Dermis microvascular lymphatic vessel endothelial cell (primary cell): ENCODE measurements at places on chromosomes 13 and 19. TPM values are rescaled to one million over a fixed set of nuclear protein-coding genes. Genes with fewer than 3 reads are reported as not detected.

KCNRG gene
- total RNA-seq: 5.8 and 6.7 TPM in 2 replicates

PRR20D gene
- not detected in 2 replicates for total RNA-seq

- no peak for DNase-seq
These were observed 353 bp downstream of the RFX2 start for GRCh38 chr19:6109947-6110346.

DNA sequence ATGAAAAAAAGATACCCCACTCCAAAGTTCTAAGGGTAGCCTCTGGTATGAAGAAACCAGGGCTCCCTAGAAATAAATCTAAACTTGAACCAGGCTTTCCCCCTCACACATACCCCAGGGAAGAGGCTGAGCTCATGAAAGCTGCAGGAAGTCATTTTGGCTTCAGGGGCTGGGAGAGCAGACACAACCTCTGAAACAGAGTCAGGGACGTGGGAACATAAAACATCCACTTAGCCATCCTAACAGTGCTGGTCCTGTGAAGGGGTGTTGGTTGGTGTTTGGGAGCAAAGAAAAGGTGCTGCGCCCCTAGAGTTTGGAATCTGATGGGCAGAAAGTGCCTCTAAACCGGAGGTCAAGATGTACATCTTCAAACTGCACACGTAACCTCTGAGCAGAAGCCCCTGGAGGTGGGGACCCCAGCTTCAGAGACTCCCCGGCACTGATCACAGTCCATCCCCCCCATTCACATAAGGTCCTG, 15.8 kb downstream of the RAB3D start:
- DNase-seq: no peak

DNA sequence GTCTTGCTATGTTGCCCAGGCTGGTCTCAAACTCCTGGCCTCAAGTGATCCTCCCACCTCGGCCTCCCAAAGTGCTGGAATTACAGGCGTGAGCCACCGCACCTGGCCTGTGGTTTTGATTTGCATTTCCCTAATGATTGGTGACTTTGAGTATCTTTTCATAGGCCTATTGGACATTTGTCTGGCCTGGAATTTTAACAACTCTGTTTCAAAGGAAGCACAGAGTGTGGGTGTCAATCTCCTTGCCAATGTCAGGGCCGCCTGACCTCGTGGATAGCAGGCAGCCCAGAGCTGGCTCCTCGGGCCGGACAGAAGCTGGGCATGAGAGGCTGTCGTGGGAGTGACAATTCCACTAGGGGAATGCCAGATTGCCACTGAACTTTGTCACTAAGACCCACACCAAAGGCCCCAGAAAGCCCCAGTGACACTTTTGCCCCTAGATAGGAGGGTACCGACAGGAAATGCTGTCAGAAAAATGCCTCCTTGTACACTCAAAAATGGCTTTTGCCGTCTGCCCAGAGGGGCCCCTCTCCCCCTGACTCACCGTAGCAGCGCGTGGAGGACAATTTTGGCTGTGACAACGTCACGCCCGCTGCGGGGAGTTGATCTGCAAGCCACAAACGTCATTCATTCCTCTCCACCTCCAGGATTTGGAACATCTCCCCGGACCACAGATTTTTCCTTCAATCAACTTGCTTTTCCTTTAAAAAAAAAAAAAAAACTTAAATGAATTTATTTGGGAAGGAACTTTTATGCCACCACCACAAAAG, 11.7 kb upstream of the ADGRE5 start:
- DNase-seq: no peak

DNA sequence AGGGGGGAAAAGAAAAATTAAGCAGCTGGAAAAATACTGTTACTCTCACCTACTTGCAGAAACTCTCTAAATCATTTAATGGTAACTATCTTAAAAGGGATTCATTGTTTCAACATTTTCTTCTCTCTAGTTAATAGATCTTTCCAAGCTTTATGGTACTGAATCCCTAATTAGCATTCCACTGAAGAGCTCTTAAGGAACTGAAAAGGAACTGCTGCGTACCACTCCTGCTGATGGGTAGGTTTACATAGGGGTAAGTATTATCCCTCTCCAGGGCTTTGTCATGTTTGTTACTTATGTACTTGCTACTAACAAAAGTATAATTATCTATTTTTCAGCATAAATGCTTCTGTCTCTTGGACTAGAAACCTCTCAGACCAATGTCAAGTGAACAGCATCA, 12.5 kb downstream of the TEX30 start:
- DNase-seq: no peak

ASPDH gene
- not detected in 2 replicates for total RNA-seq

DNA sequence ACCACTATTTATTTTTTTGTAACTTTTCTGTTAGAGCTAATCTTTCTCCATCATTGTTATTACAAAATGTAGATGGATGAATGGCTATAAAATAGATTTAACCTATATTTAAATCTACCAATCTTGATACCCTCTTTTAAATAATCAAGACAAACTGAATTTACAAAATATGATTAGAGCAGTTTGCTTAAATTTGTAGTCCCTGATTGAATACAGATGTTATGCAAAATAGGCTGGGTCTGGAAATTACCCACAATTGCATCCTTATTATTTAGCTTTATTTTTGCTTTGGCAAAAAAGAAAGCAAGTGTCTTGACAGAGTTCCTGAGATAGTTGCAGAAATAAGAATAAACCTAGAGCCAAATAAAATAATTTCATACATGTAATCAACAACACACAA, 352.8 kb downstream of the KLF12 start:
- no peak for DNase-seq
